Substantia nigra (tissue), 51 donors: ENCODE measurements at places on chromosomes 3 and 15.

DNA sequence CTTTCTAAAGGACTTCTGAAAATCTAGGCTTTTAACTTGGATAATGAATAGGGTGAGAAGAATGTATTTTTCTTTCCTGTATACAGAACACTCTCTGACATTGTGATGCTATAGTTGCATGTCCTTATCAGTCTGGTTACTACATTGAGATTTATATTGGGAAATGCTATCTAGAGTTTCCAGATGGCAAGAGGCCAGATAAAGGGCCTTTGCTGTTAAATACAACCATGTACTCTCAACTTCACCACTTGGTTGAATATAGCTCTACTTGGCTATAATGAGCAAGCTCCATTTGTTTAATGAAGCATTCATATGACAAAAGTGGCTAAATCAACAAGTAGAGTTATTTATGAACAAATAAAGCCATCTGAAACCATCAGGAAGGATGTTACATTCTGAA lies 91.0 kb downstream of the IGSF11 start:
- no peak for DNase-seq

GRCh38 chr3:69081583-69082262 lies 1.6 kb upstream of the UBA3 start:
- DNase-seq, result no peak

DNA sequence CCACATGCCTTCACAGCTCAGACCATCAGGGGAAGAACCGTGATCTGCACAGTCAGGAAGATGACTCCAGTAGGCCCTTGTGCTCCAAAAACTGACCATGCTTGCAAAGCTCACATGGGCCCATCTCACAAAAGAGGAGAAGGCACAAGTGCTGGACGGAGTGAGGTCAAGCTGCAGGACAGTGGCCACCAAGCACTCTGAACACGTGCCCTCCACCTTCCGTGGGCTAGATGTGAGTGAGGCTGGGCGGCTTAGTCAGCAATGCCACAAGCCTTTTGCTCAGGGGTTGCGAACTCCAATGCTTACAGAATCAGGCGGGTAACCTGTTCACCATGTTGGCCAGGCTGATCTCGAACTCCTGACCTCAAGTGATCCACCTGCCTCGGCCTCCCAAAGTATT lies 70.9 kb downstream of the SCN5A start:
- no peak for DNase-seq

GRCh38 chr3:168405288-168405687 lies 309.6 kb upstream of the GOLIM4 start:
- no peak for DNase-seq

DNA sequence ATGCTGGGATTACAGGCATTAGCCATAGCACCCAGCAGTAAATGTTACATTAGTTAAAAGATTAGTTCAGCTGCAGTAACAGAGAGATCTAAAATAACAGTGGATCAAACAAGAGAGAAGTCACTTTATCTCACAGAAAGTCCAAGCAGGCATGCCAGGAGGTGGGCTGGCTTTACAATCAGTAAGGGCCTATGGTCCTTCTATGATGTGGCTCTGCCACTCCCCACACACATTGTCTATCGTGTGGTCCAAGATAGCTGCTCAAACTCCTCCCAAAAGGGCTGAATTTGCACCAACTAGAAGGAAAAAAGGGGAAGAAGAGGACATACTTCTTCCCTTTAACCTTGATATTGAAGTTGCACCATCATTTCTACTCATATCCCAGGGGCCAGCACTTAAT lies 4.6 kb upstream of the RUVBL1 start:
- no peak for DNase-seq

- DNase-seq, result no peak
These were observed 140.2 kb downstream of the ITPR1 start for GRCh38 chr3:4633078-4634004.

DNA sequence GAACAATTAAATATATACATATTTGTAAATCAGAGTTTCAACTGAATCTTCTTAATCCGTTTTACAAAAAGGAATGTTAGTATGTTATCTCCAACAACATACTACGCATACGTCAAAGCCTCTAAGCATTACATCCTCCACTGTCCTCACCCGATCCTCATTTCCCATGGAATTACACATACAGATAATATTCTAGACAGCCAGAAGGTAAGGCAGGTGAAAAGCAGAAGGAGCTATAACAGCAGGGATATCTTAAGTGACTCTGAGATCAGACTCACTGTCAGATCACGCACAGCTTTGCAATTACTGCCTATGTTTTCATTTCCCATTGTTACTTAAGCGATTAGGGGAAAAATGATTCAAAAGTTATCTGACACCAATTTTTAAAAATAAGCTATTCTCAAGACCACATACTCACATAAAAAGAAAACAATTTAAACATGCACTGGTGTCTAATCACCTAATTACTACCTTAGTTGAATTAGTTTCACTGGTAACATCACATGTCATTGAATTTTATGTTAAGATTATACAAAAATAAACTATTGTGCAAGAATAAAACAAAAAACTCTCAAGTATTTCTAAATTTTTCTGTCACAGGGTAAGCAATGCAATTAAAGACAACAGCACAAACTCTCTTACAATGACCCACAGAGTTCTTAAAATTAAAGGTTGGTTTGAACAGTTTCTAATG lies 92.8 kb downstream of the TBL1XR1 start:
- no peak for DNase-seq

GRCh38 chr3:163543662-163544061 lies 1534.6 kb downstream of the SI start:
- no peak for DNase-seq

GRCh38 chr15:73756947-73757513 lies 3.9 kb upstream of the INSYN1 start:
- DNase-seq, result no peak

- DNase-seq, result no peak
These were observed 1.9 kb upstream of the ALS2CL start for GRCh38 chr3:46695177-46695961.

DNA sequence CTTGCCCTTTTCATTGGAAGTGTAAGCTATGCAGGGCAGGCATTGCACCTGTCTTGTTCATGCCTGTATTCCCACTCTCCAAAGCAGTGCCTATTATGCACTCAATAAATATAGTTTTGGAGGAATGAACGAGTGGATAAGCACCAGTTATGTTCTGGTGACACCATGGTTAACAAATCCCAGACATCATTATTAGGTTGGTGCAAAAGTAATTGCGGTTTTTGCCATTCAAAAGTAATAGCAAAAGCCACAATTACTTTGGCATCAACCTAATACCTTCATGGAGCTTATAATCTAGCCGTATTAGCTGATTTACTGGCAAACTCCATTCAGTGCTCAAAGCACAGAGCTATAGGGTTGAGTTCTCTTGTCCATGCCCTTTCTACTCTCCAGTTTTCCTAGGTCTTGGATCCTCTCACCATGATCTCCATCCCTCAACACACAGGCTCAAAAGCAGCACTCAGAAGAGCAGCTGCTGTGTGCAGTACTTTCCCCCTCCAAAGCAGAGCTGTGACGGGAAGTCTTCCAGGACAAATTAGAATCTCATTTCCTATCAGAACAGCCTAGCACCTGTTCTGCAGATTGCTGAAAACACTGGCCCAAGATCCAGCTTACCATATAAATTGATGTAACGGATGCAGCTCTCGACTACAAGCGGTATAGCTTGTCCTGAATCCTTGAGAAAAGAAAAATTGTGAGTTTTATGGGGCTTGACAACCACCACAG lies 63.2 kb upstream of the RAD18 start:
- DNase-seq, result no peak

GRCh38 chr3:22306454-22306853 lies 555.4 kb upstream of the ZNF385D start:
- DNase-seq, result no peak

GRCh38 chr3:180188512-180189309 lies 152.0 kb upstream of the PEX5L start:
- DNase-seq, result no peak

DNA sequence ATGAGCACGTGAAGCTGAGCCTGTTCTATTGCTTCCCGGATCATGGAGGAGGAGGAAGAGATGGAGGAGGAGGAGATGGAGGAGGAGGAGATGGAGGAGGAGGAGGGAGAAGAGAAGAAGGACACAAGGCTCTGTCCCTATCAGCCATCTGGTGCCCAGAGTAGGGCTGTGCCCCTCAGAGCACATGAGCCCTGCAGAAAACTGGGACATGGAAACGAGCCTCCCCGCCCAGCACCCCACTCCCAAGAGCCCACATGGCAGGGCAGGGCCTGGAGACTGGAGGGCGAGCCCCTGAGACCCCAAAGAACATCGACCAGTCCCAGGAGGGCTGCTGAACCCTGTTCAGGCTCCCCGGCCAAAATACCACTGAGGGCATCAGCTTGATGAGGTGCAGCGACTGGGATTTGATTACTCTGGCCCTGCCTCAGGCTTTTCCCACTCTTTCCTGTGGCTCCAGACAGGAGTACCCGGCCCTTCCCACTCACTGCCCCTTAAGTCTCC lies 285.6 kb downstream of the UACA start:
- no peak for DNase-seq

GRCh38 chr3:171186383-171186782 lies 159.9 kb upstream of the SLC2A2 start:
- no peak for DNase-seq

DNA sequence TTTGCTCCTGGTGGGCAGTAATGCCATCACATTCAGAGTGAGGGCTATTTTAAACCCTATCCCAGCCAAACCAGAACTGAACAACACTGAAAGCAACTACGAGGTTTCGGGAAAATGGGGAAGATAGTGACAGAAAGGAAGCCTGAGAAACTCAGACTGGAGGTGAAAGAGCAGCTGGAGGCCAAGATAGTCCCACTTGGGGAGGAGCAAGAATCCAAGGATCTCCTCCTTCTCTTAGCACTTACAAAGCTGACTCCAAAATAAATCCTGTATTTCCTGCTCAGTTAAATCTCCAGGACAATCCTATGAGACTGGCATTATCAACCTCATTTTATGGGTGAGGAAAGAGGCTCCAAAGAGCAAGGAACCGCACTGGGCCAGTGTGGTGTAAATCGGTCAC lies 14.1 kb upstream of the SETMAR start:
- no peak for DNase-seq

DNA sequence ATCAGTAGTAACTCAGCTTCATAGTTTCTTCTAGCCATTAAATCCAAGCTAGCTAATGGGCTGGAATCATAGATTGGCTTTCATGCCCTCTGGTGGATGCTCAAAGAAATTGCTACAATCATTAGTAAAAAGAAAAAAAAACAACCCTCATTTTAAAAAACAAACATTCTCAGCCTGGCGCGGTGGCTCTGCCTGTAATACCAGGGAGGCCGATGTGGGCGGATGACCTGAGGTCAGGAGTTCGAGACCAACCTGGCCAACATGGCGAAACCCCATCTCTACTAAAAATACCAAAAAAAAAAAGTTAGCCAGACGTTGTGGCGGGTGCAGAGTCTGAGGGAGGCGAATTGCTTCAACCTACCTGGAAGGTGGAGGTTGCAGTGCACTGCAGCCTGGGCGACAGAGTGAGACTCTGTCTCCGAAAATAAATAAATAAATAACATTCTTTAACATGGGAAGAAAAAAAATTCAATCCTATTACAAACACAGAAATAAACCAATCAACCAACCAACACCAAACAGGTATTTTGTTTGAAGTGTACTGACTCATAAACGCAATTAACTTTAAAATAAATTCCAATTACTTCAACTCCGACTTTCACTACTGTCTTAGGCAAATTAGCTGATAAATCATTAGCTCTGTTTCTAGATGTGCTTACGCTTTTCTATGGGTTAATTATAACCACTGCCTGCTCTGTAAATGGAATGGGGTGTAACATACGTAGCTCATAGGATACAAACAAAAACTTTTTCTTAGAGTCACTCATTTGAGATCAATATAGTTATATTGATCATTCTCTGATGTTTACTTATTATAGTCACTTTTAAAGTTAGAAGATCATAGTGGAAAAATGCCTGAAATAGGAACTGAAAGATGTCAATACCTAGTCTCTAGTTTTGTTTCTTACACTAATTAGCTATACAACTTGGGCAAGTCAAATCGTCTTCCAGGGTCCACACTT lies 24.9 kb downstream of the TMEM207 start:
- no peak for DNase-seq
